ENCODE measurements at places on chromosomes 7 and 10. TPM values are rescaled to one million over a fixed set of nuclear protein-coding genes. Genes with fewer than 3 reads are reported as not detected.

ATOH7 gene
- total RNA-seq, result not detected

MNX1 gene
- not detected for total RNA-seq

ZCWPW1 gene
- total RNA-seq, result 4.8 TPM

STRA8 gene
- total RNA-seq, result not detected

GRCh38 chr10:34377833-34378232, 437.3 kb downstream of the PARD3 start:
- no peak for DNase-seq

DNA sequence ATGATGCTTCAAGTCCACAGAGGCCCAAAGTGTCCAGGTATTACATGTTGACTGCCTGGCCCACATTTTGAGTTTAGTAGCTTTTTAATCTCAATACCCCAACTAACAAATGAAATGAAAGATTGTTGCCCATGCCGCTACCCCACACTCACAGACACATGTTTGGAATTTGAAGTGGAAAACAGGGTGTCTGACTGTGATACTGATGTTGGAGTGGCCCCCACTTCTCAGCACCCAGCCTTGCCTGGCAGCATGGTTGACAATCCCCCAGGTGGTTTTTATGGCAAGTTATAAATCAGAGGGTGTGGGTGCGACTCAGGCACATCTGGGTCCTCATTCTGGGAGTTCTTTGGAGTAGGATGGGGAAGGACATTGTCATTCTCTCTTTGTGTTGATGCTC, 314.7 kb upstream of the ZNF32 start:
- DNase-seq, result no peak

DNA sequence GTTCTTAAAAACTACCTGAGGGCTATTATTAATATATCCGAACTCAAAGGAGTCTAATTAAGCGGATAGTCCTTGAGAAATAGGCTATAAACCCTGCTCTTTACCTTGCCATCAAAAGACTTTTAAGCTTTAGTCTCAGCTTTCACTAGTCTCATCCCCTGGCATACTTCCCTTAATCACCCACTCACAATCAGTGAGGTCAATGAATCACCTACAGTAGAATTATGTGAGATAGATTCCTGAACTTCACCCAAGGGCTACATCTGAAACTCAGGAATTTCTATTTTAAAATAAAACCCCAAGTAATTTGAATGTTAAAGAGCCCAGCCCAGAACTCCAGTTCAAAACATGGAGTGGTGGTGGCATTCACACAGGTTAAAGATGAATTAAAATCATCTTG, 108.7 kb downstream of the ETV1 start:
- DNase-seq, result no peak

GRCh38 chr10:30763918-30764317, 134.4 kb upstream of the LYZL2 start:
- peak; percentile 59 for DNase-seq
